ENCODE measurements at places on chromosomes 7 and 10.
A peak's percentile ranks its signal among the peaks of the same experiment; 100 is the strongest.

DNA sequence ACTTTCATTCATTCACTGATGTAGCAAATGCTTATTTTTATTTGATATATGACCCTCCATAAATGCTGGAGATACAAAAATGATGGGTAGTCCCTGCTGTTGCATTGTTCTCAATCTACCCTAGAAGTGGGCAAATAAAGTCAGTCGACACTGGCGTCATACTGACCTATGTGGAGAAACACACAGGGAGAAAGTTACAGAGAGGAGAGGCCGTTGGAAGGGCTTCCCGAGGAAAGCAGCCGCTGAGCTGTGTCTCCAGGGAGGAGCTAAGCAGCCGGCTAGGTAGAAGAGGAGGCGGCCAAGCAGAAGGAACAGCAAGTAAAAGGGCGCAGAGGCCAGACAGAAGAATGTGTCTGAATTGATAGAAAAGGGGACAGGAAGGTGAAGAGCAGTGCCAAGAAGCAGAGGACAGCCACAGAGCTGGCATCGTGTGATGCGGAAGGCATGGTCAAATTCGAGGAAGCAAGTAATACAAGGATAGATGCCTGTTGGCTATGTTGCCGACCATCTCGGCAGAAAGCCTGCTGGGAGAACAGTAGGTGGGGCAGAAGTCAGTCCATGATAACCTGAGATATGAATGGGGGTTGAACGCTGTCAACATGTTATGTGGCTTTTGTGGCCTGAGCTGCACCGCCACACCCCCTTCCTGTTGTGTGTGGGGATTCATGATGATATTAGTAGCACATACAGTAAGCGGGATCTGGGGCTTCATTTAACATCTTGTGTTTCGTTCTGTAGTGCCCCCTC lies 25.9 kb downstream of the ST8SIA6 start:
- no peak for DNase-seq

GRCh38 chr7:18997477-18998150 lies 119.8 kb downstream of the TWIST1 start:
- no peak for DNase-seq

GRCh38 chr10:11236234-11236633 lies 218.6 kb downstream of the CELF2 start:
- DNase-seq: no peak

DNA sequence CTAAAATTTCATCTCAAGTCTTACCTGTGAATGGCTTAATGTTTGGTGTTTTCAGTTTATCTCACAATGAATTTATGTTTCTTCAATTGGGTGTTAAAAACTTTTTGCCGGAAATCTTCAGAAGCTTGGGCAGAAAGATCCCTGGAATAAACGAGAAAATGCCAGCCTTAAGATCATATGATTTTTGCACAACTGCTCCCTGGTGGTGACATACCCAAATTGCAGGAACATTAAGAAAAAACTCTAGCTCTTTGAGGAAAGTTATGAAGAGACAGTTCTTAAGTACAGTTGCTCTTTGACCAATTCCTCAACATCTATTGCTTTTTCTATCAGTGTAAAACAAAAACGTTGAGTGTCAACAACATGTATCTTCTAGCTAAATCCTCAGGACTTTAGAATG lies 48.2 kb upstream of the CREB5 start:
- DNase-seq: no peak

- no peak for DNase-seq
Observed at GRCh38 chr10:128258421-128258976, 132.3 kb upstream of the MKI67 start.

- no peak for DNase-seq
Observed at GRCh38 chr7:77855371-77856083, 57.0 kb downstream of the PHTF2 start.

GRCh38 chr10:78657163-78657861 lies 411.5 kb upstream of the ZMIZ1 start:
- peak; percentile 59 for DNase-seq

GRCh38 chr10:1212571-1213141 lies 156.5 kb downstream of the WDR37 start:
- DNase-seq: no peak

DNA sequence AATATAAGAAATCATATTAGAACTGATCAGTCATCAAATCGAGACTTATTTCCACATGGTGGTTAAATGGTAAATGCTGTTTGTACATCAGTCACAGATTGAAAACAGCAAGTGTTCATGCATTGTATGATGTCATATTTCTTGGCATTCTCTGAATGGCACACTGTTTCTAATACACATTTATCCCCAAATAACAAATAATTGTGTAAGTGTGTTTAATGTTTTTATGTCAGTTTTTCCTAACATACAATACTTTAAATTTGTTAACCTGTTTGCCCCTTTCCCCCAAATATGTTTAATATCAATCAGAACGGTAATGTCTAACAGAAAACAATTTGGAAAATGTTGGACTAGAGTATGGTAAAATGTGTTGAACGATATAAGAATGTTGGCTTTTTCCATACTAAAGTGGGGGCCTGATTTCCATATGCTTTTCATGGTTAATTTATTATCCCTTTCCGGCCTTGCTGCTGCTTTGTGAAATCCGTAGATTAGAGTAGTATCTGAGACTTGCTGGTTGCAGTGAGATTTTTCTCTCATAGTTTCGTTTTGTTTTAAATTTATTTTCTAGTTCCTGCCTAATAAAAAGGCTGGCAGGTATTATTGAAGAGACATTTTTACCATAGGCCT lies 23.7 kb downstream of the RAB18 start:
- DNase-seq: no peak

- peak; percentile 11 for DNase-seq
Observed at GRCh38 chr7:151132461-151133205, 34.9 kb downstream of the GBX1 start.

GRCh38 chr7:16803881-16804673 lies 722 bp downstream of the AGR2 start:
- DNase-seq: no peak

GRCh38 chr10:9868499-9868898 lies 1149.2 kb upstream of the CELF2 start:
- DNase-seq: no peak

GRCh38 chr7:94514140-94514889 lies 4.7 kb downstream of the CASD1 start:
- DNase-seq: no peak

DNA sequence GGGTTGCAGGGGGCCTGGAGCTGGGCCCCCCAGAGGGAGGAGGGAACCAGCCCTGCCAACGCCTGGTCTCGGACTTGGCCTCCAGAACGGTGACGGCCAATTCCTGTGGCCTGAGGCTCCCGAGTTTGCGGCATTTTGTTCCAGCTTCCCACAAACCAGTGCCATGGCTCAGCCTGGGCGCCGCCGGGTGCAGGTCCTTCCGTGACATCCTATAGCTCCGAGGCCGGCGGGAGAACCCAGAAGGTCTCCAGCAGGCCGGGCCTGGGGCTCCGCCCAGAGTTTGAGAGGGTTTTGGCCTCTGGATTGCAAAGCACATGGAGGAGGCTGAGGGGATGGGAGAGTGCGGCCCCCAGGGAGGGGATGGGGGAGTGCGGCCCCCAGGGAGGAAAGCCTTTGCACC lies 92.6 kb downstream of the UNCX start:
- no peak for DNase-seq

DNA sequence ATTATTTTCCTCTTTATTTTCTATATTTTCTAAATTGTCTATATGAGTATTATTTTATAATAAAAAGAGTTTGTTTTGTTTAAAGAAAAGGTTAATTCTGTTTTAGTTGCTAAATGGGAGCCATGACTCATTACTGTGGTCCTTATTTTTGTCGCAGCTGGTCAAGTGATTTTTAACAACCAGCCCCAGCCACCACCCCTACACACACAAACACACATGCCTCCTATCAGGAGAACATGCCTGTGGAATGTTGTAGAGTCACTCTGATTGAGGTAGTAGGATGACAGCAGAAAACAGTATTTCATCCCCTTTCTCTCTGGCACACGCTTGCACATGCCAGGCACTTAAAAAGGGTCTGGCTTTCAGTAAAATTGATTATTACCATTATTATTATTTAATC lies 68.6 kb upstream of the GDF10 start:
- DNase-seq: no peak

DNA sequence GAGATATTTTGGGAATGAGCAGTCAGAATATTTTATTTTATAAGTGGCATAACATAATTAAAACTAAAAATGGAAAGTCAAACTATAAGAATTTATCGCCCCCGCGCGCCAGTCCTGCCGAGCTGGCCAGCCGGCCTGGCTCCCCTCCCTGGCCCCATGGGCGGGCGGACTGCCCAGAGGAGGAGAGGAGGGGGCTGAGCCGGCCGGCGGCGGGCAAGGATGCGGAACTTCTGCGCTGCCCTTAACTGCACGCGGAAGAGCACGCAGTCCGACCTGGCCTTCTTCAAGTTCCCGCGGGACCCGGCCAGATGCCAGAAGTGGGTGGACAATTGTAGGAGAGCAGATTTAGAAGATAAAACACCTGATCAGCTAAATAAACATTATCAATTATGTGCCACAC lies 96.8 kb downstream of the DKK1 start:
- DNase-seq: no peak

- DNase-seq: no peak
Observed at GRCh38 chr7:143372070-143372469, 9.1 kb upstream of the ZYX start.

GRCh38 chr10:113020838-113021237 lies 70.8 kb downstream of the TCF7L2 start:
- no peak for DNase-seq

DNA sequence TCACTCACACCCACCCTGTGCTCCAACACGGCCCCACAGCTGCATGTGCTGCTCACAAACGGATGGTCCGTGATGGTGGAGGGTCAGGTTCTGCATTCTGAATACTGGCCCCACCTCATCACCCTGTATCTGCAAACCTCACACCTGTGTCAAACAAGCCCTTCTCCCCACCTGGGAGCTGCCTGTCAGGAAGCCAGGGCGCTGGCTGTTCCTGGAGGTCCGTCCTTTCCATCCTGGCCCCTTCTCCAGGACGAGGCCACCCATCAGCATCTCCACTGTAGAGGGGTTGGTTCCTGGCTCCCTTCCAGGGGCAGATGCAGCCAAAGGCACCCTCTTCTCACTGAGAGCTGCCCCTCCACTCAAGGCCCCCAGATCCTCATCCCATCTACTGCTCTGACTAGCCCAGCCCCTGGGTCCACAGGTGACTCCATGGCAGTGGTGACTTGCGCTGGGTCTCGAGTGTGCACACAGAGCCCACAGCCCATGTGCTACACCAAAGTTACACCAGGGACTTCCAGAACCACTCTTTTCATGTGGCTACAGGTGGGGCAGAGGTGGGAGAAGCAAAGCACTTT lies 229.4 kb downstream of the TNS3 start:
- no peak for DNase-seq

- no peak for DNase-seq
Observed at GRCh38 chr10:97534746-97535367, 36.1 kb downstream of the UBTD1 start.

DNA sequence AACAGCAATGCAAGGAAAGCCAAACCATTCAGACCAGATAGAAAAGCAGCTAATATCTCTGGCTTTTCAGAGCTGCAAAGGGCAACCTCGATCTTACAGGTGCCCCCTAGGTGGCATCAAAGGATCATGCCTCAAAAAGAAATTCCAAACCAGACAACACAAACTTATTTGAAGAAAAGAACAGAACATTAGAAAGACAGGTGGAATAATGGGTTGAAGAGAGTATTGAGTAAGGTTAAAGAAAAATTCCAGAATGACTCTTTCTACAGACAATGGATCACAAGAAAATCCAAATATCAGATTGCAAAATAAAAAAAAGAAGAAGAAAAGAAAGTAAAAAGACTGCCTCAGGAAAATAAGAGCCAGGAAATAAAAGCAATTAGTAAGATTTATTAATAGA lies 213.7 kb downstream of the ELMO1 start:
- DNase-seq: no peak

GRCh38 chr7:12423997-12424745 lies 20.5 kb upstream of the VWDE start:
- no peak for DNase-seq

DNA sequence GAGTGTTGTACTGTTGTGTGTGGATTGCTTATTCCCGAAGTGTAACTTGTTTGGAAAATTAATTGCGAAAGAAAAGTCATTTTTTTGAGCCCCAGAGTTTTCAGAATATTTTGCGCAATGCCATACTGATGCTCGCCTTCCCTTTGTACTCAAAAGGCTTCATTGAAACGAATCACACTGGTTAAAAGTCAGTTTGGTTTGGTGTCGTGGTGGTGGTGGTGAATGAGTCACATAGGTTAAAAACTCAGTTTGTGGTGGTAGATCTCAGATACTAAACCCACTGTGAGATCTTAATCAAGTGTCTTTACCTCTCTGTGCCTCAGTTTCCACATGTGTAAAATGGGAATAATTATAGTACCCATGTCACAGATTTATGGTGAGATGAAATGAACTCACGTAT lies 61.1 kb upstream of the IL6 start:
- no peak for DNase-seq

- DNase-seq: no peak
Observed at GRCh38 chr10:120505866-120506265, 48.8 kb downstream of the PLPP4 start.

GRCh38 chr7:51060536-51060935 lies 256.1 kb downstream of the COBL start:
- no peak for DNase-seq

- DNase-seq: no peak
Observed at GRCh38 chr10:94011296-94011695, 17.6 kb downstream of the PLCE1 start.

GRCh38 chr10:99672884-99673283 lies 13.6 kb downstream of the ENTPD7 start:
- no peak for DNase-seq

DNA sequence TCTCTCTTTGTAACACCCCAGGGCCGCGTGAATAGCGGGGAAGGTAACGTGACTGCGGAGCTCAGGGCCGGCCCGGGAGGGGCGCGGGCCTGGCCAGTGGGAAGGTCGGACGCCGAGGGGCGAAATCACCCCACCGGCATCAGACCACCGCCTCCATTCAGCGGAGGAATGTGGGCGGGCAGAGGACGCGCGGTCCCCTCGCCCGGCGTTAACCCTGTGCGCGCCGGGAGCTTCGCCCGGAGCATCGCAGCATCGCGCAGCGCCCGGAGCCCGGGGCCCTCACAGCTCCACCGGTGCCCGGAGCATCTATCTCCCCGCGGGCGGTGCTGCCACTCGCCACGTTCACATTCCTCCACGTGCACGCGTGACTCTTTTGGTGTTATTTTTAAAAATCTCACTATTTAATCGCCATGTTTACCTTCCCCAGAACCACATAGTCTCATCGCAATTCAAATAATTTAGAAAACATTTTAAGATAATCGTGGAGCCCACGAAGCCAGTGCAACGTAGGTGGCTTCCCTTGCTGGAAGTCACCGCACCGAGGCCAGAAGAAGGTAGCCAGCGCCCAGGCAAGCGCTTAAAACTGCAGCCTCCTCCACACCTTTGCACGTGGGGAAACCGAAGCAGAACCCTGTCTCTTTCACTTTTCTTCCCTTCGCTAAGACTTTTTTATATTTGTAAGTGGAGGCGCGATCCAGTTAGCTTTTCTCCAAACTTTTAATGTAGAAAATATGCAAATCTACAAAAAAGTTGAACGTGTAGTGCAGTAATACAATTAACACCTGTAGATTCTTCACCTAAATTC lies 21.8 kb downstream of the FGFBP3 start:
- peak; percentile 41 for DNase-seq

GRCh38 chr10:129833994-129834739 lies 129.9 kb downstream of the EBF3 start:
- DNase-seq: no peak

GRCh38 chr7:5083311-5083711 lies 37.7 kb downstream of the RBAK start:
- DNase-seq: no peak

- DNase-seq: no peak
Observed at GRCh38 chr7:107856806-107857540, 34.0 kb upstream of the DLD start.

GRCh38 chr7:85622059-85622458 lies 435.2 kb upstream of the SEMA3D start:
- DNase-seq: no peak

Measured in uterus (tissue), 4 donors.